ENCODE measurements at places on chromosomes 2 and 18. TPM values are rescaled to one million over a fixed set of nuclear protein-coding genes. Genes with fewer than 3 reads are reported as not detected.

DNA sequence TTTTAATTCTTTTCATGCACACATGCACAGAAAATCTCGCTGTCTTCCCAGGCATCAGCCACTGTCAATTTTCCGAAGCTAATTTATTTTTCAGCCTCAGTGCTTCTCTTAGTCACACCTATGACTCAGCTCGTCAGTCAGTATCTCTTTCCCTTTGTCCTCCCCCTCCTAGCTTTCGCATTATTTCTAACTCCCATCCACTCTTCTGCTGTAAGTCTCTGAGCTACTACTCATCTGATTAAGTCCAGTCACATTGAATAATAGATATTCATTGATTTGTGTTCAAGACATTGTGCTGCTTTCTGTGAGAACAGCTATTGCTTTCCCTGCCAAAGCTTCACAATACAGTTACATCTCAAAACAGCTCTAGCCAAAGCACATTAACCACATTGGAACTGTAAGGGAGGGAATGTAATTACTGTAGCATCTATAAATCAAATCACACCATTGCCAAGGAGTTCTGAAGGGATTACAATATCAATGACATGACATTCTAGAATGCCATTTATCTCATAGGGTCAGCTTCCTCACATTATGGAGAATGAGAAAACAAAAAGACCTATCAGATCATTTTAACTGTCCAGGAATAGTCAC lies 89.4 kb downstream of the SCN3A start:
- peak; percentile 57 for DNase-seq

GRCh38 chr2:56687169-56687568 lies 503.4 kb downstream of the CCDC85A start:
- DNase-seq = peak; percentile 37

GRCh38 chr2:189179570-189179950 lies at the start of gene COL5A2:
Gene COL5A2 (minus strand): TSS chr2:189179761. CDS start chr2:189179604, 157 bp downstream.
- peak; percentile 85 for DNase-seq

DNA sequence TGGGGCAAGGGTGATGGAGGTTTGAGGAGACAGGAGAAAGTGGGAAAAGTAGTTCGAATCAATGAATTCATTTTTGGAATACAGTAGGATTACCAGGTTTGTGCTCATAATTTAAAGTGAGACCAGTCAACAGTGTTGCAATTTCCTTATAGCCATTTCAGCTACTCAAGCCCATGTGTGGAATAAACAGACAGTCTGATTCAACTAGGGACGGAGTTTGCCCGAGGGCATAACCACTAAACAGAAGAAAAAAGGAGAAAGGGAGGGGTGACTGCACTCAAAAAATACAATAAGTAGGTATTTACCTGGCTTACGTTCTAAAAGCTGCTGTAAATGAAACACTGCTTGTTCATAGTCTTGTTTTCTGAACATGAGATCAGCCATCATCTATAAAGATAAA lies 55.2 kb downstream of the TTC21B start:
- DNase-seq = no peak

TMEM169 gene
- 1.1 TPM for total RNA-seq

DNA sequence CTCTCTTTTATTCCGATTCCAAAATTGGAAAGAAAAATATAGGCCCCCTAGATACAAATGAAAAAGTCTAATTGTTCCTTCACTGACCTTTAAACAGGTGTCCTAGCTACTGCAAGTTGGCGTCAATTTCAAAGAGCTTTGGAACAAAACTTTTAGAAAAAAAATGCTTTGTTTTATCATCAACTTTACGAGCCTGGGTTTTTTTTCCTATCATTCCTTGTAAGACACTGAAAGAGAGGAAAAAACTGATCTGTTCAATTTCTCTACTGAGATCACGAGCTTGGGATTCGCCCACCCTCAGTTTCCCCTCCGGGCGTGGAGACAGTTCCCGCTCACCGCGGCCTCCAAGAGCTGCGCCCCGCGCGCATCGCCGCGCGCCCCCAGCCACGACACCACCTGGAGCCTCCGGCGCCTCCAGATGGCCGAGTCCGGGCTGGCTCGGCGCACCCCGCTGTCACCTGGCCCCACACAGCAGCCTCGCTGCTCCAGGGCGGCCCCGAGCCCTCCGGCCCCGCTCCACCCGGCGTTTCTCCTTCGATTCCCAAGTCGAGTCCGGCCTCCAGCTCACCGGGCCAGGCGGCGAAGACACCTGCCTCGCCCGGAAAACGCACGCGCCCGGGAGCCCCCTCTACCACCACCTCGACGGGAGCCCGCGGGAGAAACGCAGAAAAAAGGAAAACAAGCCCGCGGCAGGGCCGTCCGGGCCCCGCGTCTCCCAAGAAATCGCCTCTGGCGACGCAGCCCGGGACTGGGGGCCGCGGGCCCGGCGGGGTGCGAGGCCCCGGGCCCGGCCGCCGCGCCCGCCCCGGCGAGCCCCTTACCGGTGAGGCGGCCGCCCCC lies 656 bp downstream of the TBC1D8 start:
- peak; percentile 10 for DNase-seq

ANKRD53 gene
- total RNA-seq = 0.64 TPM

KIF1A gene
- 330 TPM for total RNA-seq

CIB4 gene
- total RNA-seq = not detected
